ENCODE measurements at places on chromosomes 2 and 18.

- DNase-seq: no peak
Measured at GRCh38 chr2:29255004-29255403, 139.8 kb downstream of the CLIP4 start.

DNA sequence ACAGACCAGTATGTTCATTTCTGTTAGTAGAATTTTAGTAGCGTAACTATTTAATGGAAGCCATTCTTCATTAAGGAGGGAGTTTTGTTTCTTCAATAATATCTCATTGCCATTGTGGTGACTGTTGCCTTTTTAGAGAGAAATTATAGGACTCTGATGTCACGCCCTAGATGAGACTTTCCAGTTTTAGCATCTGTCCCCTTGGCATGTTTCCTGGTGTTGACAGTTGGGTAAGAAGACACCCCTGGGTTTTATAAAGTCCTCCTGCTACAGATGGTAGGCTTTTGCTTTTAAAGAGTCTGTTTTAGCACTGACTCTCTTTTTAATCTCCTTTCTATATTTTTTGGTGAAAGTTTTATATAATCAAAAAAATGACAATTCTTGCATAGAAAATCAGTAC is 41.9 kb downstream of the KCNJ3 start:
- no peak for DNase-seq

GRCh38 chr2:163943403-163944346 is 207.9 kb upstream of the FIGN start:
- no peak for DNase-seq

DNA sequence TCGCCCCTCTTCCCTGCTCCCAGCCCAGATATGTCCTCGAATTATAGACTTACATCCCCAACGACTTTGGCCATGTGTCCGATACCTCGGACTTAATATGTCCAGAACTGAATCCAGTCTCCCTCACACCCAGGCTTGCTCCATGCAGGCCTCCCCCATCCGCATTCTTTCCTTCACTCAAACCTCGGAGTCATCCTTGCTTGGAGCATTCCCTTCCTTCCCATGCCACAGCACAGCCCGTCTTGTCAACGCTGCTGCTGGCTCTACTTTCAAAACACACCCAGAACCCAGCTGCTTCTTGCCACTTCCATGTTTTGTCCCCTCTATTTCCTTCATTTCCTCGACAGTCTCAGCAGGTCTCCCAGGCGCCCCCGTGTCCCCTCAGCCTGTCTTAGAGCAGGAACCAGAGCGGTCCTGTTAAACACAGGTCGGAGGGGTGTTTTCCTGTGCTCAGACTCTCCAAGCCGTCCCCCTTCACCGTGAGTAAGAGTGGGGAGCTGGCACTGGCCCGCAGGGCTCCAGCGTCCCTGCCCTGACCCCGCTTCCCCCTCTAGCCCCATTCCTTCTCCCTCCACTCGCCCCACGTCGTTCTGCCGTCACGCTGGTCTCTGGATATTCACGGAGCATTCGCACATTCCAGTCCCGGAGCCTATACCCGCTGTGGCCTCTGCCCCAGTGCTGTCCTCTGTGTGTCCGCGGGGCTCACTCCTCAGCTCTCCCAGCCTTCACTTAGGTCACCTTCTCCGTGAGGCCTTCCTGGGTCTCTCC is 54.4 kb downstream of the VAPA start:
- DNase-seq: peak; percentile 53

DNA sequence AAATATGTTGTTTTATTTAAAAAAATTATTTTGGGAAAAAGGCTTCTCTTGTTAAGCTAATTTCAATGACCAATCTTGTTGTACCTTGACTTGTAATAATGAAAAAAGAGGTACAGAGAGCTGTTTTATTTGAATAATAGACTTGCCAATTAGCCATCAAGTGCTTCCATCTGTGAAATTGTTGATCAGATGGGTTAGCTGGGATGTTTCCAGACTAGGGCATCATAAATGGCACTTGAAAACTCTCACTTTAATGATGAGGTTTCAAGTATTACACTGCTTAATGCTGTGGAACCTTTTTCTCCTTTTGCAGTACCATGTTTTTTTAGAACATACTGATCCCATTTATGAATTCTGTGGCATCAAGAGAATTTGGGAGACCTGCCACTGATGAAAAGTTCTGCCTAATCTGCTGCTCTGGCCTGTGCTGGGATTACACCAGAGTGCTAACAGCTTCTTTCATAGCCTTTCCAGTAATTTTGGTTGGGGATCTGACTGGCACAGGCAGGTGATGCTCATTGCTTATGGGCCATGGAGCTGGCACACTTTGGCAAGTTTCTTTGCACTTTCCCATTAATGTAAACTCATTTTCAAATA is 24.2 kb downstream of the PSMD14 start:
- DNase-seq: no peak

DNA sequence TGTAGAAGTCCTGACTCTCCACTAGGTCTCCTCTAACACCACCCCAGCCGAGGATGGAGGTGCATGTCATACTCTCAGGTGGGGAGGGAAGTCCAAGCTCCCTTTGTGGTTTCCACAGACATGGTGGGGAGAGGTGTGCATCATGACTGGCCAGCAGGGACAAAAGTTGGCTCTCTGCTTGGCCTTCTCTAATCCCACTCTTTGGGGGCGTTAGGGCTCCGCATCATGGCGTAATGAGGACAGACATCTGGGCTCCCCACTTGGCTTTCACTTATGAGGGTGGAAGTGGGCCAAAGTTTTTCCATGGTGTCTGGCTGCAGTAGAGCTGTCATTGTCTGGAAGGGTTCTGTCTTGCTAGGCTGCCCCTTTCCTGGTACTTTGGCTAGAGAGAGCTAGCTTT is 80.7 kb upstream of the DAPL1 start:
- no peak for DNase-seq

DNA sequence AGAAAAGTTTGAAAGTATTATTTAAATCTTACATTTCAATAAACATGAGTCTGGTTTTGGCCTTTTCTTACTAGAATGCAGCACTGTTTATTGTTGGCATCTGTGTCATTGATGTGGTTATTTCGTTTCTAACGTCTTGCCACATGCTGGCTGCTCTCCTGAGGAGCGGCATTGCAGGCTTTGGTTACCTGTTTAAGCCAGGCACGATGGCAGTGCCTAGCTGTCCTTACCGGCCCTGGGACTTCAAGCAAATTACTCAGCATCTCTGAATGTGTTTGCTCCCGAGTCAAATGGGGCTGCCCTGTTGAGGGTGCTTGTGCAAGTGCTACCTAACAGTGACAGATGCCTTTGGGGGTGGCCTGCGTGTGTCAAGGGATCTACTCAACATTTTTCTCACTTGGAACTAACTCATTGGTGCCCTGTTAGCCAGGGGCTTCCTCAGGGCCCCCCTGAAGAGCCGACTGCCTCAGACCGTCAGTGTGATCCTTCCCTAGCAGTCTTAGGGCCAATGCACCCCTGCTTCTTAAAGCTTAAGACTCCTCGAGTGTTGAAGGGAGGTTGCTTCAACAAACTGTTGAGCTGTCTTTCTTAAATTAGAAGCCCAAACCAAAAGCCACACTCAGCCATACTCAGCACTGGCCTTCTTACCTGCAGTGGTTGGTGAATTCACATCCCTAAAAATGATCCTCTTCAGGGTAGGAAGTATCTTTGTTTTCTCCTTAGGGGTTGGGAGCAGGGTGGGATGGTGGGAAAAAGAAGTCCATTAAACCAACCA is 151.5 kb downstream of the NCK2 start:
- no peak for DNase-seq

DNA sequence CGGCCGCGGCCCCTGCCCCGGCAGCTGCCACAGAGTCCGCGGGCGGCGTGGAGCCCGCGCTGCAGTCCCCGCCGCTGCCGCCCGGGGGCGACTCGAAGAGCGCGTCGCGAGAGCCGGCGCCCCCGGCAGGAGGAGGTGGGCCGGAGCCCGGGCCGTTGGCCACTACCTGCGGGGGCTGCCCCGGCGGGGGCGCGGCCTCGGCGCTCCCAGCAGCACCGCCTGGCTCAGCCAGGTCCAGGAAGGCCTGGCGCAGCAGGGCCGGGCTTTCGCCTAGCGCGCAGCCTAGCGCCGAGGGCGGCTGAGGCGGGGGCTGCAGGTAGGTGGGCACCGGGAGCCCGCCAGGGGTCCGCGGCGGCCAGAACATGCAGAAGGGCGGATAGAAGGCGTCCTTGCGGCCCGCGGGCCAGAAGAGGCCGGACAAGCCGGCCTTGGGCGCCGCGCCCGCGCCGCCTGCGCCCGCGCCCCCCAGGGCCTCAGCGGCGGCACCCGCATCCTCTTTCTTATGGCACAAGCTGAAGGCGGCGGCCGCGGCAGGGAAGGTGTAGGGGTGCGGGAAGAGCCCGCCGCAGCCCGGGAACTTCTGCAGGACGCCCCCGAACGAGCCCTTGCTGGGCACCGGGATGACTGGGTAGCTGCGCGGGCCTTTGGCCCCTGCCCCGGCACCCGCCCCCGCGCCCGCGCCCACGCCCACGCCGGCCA is 3.9 kb downstream of the SKOR2 start:
- no peak for DNase-seq

- DNase-seq: no peak
Measured at GRCh38 chr2:197007716-197008628, 81.5 kb upstream of the PGAP1 start.

GRCh38 chr18:11544060-11544633 is 65.2 kb upstream of the SLC35G4 start:
- no peak for DNase-seq

DNA sequence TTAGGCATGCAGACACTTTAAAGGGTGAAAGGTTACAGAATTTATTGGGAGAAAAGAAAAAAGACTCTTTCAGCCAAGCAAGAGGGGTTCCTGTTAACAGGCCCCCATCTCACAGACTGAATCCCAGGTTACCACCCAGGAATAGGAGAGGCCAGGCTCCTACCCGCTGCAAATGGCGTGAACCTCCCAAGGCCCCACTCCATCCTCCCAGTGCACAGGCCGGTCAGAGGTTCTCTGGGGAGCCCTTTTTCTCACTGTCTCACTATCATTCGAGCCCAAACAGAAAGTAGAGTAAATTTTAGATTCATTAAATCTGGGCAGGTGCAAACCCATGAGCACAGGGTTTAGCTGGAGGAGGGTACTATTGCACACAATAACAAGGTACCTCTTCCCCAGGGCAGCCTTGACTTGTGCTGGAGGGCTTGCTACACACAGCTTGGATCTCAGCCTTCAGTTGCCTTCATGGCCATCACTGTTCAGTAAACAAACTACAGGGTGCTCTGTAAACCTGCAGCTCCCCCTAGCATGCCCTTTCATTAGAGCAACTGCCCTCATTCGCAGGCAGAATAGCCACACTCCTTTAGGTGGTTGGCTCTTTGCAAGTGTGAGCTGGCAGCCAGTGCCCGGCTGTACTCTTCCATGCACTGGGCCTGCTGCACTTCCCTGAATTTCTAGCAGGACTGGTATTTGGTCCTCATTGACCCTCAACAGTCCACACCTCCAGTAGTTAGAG is 7.3 kb upstream of the PLEK start:
- peak; percentile 23 for DNase-seq

DNA sequence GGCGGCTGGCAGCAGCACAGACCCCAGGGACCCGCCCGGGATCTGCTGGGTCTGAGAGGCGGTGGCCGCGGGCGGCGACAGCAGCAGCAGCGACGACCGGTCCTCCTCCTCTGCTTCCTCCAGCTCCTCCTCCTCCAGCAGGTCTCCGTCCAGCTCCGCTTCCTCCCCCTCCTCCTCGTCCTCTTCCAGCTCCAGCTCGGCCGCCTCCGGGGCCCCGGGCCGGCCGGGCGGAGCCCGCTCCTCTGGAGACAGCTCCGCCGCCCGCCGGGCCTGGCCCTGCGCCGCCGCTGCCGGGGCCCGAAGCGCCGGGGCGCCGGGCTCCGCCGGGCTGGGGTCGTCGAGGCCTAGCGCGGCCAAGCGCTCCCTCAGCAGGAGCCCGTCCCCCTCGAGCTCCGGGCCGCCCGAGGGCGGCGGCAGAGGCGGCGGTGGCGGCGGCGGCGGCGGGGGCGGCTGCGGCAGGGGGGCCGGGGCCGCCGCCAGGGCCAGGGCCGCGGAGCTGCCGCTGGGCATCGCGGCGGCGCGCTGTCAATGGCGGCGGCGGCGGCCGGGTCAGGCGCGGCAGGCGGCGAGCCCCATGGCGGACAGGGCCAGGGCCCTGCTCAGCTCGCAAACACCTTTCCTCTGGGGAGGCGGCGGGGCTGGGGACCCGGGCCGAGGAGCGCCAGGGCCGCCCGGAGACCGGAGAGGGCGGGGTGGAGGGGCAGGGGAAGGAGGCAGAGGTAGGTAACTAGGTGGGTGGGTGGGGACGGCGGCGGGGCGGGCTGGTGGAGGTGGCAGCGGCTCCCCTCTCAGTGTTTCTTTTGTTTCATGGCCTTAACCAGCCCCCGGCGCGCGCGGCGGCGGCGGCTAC is 445 bp downstream of the MEX3C start:
- peak; percentile 66 for DNase-seq

DNA sequence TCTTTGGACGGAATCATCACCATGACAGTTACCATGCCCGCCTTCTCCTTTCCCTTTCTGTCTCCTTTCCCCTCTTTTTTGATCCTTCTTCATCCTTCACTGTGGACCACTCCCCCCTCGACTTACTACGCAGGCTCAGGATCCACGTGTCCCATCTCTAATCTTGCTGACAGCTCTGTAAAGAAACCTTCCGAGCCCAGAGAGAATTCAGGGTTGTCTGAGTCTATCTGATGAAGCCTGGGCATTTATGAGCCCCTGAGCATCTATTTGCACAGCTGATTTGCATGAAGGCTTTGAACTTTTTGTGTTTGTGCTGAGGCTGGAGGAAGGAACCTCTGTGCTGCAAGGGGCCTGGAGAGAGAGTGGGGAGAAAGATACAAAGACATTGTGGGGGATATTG is 50.7 kb downstream of the CIB4 start:
- no peak for DNase-seq

DNA sequence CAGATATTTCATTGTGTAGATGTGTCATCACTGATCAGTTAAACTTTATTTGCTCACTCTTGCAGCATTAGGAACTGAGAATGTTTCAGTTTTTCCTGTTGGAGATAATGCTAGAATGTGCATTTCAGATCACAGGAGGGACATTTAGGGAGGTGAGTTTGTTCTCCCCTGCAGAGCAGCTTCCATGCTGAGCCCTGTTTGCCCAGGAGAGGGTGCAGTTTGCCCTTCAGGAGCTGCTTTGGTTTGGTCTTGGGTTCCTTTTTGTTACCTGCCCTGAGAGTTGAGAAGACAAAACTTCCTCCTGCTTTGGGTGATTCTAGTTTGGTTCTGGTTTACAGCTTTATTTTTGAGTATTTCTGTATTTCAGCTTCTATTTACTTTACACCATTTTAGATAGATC is 49.9 kb downstream of the DGKD start:
- no peak for DNase-seq

DNA sequence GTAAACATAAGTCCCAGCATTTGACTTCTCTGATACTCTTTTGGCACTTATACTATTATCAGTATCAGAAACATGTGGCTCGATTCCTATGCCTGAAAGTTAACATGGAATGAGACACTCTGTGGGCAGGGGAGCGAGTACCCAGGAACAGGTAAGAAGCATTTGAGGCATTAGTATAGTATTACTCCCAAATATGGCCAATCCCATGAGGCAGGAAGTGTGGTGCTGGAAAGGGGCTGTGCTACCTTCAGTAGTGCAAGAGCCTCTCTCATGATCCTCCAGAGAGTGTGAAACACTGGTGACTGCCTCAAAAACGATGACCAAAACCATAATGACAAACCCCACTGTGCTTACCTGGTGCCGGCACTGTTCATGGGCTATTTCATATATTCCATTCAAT is 415.1 kb downstream of the SOX11 start:
- no peak for DNase-seq
